ENCODE measurements at places on chromosomes 2 and 18.
A peak's percentile ranks its signal among the peaks of the same experiment; 100 is the strongest.

DNA sequence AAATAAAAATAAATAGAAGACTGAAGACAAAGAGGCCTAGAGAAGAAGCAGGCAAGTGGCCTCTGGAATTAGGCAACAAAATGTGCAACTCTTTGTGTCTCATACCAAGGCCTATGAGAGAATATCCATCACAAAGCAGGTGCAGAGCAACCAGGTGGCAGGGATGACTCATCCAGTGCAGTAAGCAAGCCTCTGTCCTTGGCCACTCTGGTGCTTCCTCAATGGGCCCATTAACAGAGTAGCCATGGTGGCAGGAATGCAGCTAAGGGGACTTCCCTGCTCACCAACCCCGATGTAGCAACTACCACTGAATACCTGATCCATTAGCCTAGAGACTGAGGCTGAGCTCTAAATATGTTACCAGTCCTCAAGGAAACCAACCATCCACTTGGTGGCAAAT lies 11.0 kb upstream of the EPG5 start:
- no peak for DNase-seq

DNA sequence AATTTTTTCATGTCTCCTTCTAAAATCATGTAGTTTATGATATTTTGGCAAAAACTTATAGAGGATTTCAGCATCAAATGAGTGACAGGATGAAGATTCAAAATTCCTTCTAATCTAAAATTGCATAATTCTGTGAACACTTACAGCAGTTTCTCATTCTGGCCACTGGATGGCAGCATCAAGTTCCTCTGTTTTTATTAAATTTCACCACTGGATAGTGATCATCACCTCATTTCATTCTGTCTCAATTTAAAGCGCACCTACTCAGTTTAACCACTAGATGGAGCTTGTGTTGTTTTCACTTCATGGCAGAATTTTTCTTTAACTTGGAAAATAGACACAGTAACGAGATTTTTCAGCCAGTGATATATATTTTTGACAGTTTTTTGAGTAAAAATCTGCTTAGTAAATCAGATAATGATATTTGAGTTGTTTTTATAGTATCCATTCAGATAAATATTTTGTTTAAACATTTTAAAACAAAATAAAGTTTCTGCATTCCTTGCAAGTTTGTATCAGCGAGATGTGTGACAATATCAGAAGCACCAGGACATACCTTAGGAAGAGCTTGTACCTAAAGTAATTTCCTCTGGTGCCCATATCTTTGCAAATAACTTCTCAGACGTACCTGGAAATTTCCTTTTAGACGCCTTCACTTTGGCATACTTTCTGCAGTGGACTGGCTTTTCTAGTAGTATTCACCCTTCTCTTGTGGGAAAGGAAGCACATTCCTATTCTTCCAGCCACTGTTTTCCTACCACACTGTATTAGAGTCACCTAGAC lies 94.7 kb upstream of the ARHGAP15 start:
- peak; percentile 86 for DNase-seq

DNA sequence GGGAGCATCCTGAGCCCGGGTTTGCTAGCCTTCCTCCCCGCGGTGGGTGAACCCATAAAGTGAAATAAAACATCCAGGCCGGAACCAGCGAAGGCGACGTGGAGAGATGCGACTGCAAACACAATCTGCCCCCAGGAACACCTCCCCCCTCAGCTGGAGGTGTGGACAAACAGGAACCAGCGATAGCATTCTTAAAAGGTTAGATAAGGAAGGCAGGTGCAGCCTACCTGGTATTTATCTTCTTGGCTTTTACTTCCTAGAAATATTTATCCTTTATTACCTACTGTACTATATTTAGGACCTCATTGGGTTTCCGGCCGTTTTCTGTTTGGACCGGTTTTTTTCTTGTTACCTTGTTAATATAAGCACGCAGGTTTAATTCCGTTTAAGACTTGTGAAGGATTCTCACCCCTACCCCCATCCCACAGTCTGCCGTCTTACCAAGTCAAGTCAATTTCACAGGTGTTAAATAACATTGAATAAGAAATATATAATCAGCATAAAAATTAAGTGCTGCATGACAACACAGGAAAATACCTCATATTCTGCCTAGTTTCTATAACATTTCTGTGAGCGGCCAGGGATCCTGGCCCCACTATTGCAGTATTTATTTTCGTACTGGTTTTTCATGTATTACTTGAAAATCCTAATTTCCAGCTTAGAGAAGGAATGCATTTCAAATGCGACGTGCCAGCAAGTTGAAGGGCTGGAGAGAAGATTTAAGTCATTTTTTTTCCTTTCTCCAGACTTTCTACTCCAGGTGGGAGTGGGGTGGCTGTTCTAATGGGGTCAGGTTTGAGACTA lies 224.0 kb upstream of the ID2 start:
- DNase-seq: no peak

- no peak for DNase-seq
These were observed 21.6 kb upstream of the RAB6C start for GRCh38 chr2:129957891-129958290.

DNA sequence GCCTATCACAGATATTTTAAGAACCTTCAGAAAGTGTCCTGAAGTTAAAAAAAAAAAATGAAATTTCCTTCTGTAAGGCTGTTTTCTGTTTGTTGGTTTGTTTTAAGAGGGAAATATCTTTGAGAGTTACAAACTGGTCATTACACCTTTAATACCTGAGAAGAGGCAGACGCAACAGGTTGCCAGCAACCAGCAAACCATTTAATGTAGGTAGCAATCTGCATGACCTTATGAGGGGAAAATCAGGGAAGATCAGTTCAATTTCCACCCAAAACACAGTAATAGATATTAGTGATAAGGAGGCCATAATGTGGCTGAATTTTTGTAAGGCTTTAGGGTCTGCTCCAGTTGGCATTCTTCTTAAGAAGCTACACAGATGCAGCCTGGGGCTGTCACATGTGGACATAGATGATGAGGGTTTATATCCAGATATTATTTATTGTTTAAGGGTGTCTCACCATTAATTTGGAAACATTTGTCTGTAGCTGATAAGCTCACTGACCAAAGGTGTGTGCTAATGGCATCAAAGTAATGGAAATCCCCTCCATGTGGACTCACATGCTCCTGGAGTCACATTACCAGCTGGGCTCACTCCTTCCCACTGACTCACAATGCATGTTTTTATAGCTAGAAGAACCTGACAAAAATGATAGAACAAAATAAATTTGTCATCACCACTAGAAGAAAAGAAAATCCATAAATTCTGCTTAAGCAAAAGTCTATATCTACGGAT lies 83.5 kb upstream of the DTNA start:
- peak; percentile 45 for DNase-seq

- DNase-seq: no peak
These were observed 5.6 kb downstream of the FBXO36 start for GRCh38 chr2:229927817-229928321.

- no peak for DNase-seq
These were observed 19.0 kb downstream of the BOK start for GRCh38 chr2:241577413-241578122.

DNA sequence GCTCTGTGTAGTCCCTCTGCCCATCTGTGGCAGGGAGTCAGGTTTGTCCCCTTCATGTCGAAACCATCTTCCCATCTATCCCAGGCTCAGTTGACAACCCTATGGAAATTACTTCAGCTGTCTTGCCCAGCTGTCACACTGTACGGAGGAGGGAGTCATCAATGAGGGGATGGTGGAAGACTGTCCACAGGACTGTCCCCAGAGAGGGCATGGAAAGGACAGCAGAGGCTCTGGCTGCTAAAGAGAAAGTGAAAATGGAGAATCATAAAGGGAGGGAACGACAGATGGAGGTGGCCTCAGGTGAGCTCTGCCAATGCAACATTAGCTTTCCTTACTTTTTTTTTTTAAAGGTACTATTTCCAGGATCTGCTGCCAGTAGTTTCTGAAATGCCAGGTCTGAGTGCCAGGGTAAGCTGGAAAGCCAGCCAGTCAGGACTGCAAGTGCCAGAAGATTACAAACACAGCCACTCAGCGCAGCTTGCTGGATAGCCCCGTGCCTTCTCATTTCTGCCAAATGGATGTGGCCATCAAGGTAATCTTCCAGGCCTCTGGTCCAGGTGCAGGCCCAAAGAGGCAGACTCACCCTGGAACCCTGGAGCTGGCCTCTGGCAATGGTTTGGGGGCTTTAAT lies 192.8 kb downstream of the AGPS start:
- no peak for DNase-seq

DNA sequence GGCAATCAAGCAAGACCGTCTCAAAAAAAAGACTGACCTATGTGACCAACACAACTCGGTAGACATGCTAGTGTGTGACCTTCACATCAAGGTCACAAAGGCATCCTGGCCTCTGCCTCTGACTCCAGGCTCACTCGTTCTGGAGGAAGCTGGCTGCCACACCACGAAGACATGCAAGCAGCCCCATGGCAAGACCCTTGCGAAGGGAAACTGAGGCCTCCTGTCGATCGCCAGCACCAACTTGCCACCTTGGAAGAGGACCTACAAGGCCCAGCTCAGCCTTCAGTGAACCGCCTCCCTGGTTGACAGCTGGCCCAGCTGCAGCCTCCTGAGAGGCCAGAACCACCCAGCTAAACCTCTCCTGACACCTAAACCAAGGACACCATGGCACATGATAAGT lies 79.3 kb upstream of the ASAP2 start:
- no peak for DNase-seq

DNA sequence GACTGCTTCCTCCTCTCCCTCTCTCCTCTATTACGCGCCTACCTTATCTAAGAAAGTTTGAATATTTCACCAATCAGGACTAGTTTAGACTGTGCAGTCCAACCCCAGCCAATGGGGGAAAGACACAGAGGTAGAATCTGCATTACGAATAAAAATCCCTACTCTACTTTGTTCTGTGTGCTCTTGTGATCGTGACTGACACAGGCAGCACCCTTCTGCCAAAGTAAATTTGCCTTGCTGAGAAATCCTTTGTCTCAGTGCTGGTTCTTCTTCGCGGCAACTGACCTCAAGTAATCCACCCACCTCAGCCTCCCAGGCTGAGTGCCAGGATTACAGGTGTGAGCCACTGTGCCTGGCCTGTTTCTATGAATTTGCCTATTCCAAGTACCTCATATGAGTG lies 8.6 kb upstream of the CDCA7 start:
- DNase-seq: peak; percentile 11

DNA sequence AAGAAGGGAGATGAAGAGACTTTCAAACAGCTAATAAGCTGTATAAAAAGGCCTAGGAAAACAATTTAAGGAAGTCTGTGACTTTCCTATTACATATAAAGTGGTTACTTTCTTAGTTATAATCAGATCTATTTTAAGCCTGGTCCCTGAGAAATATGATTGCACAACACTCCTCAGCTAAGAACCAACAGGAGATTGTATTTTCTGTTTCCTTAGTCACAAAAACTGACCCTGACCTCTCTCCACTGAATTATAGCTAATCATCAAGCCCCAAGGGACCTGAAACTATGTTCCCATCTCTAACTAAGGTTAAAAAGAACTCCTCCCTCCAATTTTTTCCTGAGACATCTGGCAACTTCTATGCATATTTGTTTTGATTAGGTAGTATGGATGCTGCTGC lies 106.9 kb downstream of the ROCK1 start:
- peak; percentile 98 for DNase-seq

DNA sequence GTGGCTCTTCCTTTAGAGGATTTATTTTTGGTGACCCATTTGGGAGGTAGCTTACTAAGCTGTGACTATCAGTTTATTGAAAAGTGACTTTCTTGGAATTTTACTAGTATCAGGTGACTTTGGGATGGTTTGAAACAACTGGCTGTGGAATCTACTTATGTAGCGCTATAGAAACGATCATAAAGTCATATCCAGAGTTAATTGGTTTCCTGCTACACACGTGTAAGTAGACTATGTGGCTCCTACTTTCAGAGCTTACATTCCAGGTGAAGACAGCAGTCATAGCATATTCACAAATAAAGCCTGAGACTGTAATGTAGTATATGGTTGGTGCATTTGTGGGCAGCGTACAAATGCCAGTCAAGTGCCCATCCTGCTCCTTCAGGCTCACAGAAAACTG lies 308.9 kb downstream of the ZNF521 start:
- DNase-seq: no peak

DNA sequence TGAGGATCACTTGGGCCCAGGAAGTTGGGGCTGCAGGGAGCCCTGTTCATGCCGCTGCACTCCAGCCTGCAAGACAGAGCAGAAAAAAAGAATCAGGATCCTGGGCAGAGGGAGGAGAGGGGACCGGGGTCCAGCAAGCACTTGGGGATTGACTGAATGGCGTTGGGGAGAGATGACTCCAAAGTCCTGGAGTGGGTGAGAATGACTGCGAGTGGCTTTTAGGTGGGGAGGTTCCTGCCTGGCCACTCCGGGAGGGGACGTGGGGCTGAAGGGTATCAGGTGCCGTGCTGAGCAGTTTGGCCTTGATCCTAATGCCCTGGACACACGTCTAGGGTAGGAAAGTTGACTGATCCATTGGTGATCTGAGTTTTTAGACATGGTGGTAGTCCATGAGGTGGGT lies 3.5 kb upstream of the NFATC1 start:
- DNase-seq: no peak

DNA sequence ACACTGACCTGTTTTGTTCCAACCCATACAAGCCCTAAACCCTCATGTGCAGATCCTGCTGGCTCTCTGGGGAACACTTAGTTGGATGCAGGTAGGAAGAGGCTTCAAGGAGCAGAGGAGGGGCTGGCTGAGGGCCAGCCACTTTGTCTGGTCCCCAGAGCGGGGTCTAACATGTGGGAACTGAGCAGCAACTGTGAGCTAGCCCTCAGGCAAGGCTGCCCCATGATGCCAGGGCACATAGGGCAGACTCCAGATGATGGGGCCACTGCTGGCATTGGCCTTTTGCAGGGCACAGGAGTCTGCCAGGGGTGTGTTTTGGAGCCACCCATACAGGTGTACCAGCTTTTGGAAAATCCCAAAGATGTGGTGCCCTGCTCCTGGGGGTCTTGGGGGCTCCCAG lies 67.7 kb downstream of the HPCAL1 start:
- DNase-seq: no peak

DNA sequence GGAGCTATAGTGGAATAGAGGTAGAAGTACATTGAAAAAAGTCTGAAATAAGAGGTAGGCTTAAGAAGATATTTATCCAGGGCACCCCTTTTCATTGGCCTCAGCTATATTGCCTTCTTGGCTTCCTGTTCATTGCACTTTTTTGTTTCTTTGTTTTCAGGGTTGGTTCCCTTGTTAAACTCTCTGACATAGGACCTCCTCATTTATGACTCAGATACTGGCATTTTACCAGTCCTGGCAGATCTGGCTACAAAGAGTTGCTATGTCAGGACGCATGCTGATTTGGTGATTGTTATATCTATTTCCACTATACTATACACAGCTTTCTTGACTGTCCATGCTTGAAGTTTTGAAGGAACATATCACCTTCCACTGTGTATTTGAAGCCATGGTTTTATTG lies 60.0 kb downstream of the GCA start:
- DNase-seq: peak; percentile 52

DNA sequence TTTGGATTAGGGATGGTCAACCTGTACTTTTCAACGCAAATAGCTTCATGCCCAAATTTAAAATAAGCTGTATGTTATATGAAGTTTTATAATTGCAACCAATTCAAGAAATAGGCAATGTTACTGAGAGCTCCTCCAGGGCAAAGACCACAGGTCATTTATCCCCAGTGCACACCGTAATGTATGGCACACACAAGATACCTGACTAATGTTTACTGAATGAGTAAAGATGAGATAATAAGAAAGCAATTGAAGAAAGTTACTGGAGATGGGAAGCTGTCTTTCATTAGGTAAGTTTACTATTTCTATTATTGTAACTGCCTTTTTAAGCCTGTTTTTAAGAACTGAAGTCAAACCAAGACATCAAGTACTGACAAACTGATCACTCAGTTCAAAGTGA lies 184.5 kb upstream of the VRK2 start:
- DNase-seq: no peak

GRCh38 chr2:218022131-218022850 lies 19.5 kb upstream of the TNS1 start:
- no peak for DNase-seq

- no peak for DNase-seq
These were observed 807.5 kb downstream of the MBD2 start for GRCh38 chr18:53417003-53417402.

All from cardiac fibroblast (primary cell).